Urothelium cell line (cell line): ENCODE measurements at places on chromosomes 3 and 15.
A peak's percentile ranks its signal among the peaks of the same experiment; 100 is the strongest.

GRCh38 chr3:198092276-198092675, 132.3 kb downstream of the LMLN start:
- DNase-seq = no peak

DNA sequence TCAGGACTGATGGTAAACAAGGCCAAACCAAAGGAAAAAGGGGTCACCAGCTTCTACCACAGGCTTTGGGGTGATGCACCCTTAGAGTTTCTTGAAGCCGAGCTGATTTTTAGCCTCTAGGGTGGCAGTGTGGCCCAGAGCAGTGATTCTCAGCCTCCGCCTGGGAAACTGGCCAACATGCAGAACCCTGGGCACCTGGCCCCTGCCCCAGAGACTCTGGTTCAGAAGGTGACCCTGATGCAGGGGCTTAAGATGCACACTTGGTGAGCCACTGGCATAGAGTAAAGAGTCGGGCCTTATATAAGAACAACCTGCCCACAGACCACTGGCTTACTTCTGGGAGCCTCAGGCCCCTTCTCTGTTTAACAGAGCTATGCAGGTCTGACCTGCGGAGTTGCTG, 44.5 kb downstream of the SYNM start:
- no peak for DNase-seq

DNA sequence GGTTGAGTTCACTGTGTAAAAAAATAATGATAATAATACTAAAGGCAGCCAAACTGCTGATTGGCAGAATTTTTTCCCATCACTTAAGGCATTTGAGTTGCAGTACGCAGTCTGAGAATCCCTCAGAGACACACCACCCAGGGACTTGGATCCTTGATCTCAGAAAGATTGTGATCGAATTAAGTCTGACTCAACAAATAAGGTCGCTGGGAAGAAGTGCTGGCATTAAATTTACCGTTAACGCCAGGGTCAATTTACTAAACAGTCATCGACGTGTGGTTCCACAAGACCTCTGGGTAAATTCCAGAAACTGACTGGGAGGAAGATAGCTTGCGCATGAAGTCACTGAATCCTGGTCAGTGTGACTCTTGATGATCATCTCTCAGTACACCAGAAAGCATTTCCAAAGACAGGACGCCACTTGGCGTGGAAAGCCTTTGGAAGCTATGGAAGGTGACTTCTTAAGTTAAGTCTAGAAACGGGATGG, 48.3 kb upstream of the CGNL1 start:
- peak; percentile 81 for DNase-seq

GRCh38 chr15:26771578-26772153, 1.2 kb downstream of the GABRB3 start:
- peak; percentile 57 for DNase-seq

- DNase-seq = no peak
These were observed 13.6 kb upstream of the AHSG start for GRCh38 chr3:186599142-186599784.

DNA sequence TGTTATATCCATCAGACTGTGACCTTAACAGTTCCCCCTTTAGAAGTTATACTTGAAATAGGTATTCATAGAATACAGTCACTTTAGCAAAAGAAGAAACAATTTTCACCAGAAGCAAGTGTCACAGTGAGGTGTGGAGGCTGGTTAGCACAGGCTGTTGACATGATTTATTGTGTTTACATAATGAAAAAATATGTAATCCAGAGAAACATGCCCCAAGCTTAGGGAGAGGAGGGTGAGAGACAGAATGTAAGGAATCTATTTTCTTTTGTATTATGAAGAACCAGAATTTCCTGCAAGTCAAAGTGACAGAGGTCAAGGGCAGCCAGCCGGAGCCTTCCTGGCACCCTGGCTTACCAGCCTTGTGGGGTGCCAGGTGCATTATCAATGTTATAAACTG, 4.0 kb downstream of the IL12A start:
- DNase-seq = no peak

DNA sequence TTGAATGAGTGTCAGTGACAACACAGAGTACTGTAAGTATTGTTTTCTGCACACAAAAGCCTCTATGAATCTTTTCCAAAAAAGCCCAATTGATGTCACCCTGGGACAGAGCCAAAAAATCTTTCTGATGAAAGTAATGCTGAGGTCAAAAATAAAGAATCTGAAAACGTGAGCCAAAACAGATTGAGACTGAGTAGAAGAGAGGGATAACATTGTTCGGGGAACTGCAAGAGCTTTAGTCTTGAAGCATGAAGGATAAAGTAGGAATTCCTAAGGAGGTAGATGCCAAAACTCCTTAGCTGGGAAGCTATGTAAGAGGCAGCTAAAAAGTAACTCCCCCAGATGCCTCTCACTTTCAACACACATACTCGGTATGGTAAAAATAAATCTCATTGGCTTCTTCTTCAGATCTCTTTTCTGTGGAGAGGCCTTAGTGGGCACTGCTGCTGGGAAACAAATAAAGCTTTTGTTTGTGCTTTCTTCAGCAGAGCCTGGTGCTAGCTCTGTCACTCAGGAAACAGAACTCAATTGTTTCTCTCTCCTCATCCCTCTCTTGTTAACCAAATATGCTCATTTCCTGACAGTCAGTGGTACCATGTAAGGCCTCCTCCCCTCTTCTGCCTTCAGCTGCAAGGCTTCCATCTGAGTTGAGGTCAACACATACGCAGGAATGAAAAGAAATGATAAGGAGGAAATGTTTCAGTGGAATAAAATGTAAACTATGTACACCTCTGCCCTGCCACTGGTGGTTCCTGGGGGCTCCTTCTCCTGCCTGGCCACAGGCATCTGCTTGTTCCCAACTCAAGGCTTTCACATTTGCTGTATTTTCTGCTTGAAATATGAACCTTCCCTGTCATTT, 58.1 kb downstream of the CD200 start:
- peak; percentile 80 for DNase-seq

- DNase-seq = no peak
These were observed 100.1 kb downstream of the TPRA1 start for GRCh38 chr3:127490271-127491023.

DNA sequence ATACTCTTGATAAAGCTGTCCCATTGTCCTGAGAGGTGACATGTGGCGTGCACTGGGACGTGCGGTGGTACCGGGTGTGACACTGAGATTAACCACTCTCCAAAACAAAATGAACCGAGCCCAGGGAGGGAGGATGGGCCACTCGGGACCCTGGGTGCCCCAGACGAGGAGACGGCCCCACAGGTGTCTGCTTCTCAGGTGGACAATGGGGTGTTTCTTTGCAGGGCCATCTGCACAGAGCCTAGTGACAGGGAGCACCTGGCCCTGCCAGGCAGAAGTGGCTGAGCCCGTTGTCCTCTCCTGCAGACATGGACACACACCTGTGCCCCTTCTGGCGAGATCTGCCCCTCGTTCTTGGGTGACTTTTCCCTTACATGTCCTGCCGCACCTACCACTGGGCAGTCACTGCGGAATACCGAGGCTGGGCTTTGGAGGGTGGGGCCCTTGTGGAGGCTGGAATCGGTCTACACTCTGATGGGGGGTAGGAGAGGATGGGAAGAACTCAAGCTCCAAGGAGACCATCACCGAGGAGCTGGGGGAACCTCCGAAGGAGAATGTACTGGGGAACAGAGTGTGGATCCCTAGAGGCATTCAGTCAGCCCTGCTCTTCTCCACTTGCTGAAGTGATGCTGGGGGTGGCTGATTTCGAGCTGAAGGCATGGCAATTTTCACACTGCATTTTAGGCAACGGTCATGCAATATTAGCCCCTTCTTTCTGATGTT, 153.5 kb downstream of the ATP10A start:
- DNase-seq = no peak

DNA sequence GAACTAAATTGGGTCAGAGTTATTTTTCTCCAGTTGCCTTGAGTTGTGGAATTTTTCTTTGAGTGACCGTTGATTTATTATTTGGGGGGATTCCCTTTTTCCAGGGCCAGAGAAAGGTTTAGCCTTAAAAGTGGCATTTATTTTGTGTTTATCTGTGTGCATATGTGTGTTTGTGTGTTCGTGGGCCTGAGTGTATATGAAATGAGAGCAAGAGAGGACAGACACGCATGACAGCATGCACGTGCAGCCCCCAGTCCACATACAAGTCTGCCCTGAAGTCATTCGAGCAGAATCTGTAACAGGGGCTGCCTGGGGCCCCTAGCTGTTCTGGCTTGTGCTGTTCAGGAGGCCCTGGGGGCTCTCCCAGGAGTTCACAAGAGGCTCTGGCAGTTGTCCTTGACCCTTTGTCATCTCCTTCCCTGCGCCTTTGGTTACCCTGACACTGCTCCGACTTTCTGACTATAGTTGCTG, 18.3 kb upstream of the TRAK1 start:
- DNase-seq = no peak

GRCh38 chr3:58621086-58621830, 44.1 kb upstream of the FAM107A start:
- DNase-seq = no peak

- DNase-seq = peak; percentile 21
These were observed 13.4 kb downstream of the WDR48 start for GRCh38 chr3:39065197-39065596.

DNA sequence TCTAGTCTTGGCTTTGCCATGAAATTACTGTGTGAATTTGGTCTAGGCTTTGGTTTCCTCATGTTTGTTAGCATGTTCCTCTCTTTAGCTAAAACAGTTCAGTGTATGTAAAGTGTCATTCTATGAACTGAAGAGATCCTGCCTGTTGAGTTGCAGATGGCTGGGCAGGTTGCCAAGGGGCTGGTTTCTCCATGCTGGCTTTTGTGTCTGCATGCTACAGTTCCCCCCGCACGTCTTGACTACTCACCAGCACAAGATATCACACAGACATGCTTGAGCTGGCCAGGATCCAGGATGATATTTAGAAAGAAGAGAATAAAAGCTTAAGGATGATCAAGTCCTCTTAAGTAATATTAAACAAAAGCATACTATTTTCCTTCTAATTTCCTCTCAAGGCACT, 90.2 kb downstream of the CERS3 start:
- no peak for DNase-seq

DNA sequence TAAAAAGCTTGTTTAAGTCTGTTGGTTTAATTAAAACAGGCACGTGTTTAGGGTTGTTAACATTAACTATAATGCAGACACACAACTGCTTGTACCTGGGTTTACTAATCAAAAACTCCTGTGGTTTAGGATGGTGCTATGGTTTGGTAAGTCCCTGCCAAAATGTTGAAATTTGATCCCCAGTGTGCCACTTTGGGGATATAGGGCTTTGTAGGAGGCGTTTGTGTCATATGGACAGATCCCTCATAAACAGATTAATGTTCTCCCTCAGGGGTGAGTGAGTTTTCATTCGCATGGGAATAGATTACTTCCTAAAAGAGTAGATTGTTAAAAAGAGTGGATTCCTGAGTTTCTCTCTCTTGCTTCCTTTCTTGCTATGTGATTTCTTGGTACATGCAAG, 18.7 kb upstream of the GK5 start:
- no peak for DNase-seq

DNA sequence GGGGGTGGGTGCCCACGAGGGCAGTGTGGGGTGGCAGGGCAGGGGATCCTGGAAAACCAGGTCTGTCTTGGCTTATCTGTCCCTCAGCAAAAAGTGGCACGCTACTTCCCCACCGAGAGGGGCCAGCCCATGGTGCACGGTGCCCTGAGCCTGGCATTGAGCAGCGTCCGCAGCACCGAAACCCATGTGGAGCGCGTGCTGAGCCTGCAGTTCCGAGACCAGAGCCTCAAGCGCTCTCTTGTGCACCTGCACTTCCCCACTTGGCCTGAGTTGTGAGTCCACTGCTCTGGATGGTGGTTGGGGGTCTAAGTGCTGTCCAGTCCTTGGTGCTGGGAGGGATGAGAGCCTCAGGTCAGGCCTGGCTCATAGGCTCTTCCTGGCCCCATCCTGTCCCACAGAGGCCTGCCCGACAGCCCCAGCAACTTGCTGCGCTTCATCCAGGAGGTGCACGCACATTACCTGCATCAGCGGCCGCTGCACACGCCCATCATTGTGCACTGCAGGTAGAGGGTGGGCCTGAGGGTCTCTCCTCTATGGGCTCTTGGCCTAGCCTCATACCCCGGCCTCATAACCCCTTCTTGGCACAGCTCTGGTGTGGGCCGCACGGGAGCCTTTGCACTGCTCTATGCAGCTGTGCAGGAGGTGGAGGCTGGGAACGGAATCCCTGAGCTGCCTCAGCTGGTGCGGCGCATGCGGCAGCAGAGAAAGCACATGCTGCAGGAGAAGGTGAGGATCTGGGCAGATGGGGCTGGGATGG, 31.1 kb downstream of the PTPN23 start:
- no peak for DNase-seq

- no peak for DNase-seq
These were observed 223.0 kb upstream of the LYSMD4 start for GRCh38 chr15:99956022-99956775.

- DNase-seq = no peak
These were observed 64.4 kb downstream of the CRYBG3 start for GRCh38 chr3:97885931-97886824.

GRCh38 chr3:47571391-47572175, 7.1 kb downstream of the CSPG5 start:
- DNase-seq = no peak

- DNase-seq = no peak
These were observed 65.9 kb upstream of the TMEM108 start for GRCh38 chr3:132972333-132972732.

- no peak for DNase-seq
These were observed 254.2 kb downstream of the NSUN3 start for GRCh38 chr3:94317017-94317416.

GRCh38 chr3:172685331-172686214, 25.3 kb downstream of the NCEH1 start:
- peak; percentile 16 for DNase-seq

- DNase-seq = no peak
These were observed 53.8 kb downstream of the UBE2E2 start for GRCh38 chr3:23256741-23257435.

DNA sequence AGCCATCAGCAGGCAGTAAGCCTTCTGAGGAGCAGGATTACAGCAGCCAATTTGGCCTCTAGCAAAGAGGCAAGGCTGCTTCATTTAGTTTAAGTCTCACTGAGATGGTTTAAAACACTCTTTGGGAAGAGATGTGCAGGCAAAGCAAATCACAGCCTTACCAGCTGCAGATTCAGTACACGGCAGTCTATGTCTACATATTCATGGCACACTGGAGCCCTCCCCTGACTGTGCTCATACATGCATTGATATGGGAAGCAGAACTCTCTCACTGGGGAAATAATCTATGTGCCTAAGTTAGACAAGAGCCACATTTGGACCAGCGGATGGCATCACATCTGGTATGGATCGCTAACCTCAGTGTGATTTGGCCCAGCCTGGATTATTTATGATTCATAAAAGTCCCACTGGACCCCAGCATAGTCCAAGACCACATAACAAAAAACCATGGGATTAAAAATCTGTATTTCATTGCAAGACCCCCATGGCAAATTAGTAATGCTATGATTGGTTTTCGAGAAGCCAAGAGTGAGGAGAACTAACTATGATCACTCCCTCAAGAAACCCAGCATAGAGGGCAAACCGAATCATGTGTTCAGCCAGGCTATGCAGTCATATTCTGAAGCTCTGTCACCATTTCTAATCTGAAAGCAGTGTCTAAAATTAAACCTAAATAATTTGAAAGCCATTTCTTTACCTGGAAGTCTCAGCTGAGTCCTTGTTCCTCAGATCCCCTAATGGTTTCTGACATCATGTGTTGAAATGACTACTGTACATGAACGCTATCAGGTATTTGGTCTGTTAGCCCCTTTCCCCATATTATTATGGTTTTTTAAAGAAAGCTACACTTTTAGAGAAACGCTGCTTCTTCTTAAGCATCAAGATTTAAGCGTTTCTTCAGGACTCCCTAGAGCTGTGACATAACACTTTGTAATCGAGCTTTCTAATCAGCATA, 1.2 kb downstream of the PRICKLE2 start:
- no peak for DNase-seq
